Midbrain (tissue), 1 donor: ENCODE measurements at places on chromosomes 3 and 15.

GRCh38 chr3:192038726-192039125, 577.8 kb downstream of the PYDC2 start:
- no peak for DNase-seq

DNA sequence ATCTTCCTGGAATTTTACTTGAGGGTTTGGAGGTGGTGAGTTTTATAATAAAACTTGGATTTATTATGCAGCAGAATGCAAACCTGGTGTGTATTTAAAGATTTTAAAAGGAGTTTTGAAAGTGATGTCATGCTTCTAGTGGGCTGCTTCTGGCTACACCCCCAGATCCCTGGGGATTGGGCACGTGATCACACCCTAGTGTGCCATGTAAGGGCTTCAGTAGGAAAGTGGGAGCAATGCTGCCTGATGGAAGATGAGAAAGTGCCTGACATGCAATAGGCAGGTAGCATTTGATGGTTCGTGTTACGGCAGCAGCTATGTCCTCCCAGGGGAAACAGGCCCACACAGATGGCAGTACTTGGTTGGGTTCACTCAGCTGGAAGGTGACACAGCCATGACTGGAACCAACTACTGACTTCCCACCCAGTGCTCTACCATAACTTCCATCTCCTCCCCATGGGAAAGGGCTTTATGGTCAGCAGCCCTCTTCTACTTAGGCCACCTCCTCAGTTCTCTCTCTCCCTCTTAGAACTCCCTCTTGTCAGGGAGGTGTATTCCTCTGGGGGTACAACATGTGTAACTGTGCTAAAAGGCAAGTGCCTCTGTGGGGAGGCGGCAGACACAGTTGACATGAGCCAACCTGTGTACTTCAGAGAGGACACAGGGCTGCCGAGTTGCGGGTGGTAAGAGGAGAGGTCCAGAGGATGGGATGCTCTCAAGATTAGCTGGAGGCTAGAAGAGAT, 5.6 kb downstream of the ITPKA start:
- DNase-seq: no peak

- DNase-seq: no peak
Measured at GRCh38 chr3:9810433-9810770, 340 bp downstream of the TTLL3 start.

GRCh38 chr15:73244333-73244732, 124.4 kb downstream of the HCN4 start:
- DNase-seq: no peak

DNA sequence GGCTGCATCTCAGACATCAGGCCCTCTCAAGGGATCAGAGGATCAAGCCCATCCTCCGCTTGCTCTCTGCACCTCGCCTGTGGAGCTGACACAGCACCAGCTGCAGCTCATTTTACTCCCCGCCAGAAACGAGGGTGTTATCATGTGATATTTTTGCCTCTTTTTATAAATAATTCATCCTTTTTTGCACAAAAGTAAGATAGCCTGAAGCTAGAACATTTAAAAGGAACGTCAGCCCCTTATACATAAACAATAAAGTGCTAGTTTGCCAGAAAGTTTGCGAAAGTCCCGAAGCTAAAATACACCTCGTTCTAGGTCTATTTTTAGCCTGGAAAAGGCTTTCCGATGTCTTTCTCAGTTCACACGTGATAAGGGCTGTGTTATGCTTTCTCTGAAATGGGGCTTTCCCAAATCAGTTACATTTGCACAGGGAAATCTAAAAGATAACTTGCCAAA, 9.6 kb upstream of the FAM174B start:
- no peak for DNase-seq

DNA sequence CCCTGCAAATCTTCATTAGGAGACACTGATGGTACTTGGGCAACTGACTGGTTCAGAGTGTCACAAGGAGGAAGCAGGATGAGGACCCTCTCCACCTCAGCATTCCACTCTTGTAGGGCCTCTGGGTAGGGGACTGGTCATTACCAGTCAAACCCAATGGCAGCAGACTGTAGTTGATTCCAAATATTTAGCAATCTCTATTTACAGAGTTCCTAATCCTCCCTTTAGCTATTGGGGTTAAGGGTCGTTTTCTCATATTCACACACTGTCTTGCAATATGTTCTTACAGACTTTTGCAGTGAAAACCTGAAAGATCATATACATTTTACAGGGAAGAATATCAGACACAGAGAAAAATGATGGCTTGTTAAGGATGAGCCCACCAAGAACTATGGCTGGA, 397.7 kb downstream of the GAP43 start:
- no peak for DNase-seq

- no peak for DNase-seq
Measured at GRCh38 chr15:57696146-57696545, 10.4 kb upstream of the POLR2M start.

DNA sequence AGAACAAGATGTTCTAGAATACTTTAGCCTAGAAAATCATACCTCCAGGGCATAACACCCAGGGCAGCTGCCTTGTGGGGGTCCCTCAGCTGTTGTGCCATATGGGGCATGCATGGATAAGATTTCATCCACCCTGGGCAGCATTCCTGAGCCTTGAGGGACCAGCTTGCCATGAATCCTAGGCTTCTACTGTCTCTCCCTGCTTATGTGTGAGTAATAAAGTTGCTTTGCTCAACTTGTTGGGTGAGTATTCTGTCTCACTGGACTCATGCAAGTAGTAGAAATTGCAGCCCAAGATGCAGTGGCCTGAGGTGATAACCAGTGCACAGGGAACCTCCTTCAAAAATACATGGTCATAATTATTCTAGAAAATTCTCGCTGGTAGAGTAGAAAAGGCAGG, 52.1 kb upstream of the EPHB1 start:
- DNase-seq: no peak

DNA sequence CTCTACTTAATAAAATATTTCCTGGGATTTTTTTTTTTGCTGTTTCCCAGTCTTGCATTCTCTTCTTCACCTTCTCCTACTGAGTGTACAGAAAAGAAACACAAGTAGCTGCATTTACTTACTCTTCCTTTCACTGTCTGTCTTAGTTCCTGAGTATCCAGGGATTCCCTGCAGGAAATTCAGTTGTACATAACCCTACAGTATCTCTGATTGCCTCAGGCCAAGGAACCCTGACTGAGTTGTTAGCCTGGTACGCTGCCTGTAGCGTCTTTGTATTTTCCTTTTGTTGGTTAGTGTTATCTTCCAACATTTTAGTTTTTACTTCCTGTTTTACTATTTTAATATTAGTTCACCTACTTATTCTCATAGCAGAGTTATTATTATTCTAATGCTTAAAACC, 142.5 kb upstream of the ROBO1 start:
- DNase-seq: no peak

DNA sequence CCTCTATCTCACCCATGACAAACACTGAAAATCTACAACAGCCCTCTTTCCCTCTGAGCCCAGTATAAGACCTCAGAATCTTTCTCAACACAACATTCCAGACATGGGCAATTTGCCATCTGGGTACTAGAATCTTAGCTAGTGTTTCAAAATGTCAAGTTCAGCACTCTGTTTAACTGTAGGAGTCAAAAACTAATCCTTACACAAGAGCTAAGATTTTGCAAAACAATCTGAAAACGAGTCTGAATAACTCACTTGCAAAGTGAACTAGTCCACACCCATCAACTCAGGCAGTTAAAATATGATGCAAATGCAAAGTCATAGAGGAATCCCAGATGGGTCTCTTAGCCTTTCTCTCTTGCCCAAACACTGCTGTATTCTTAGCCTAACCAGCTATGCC, 67.8 kb downstream of the GPR176 start:
- DNase-seq: no peak

- DNase-seq: peak; percentile 20
Measured at GRCh38 chr15:65189102-65189740, 4.1 kb upstream of the CLPX start.

- DNase-seq: no peak
Measured at GRCh38 chr3:29760226-29760685, 479.4 kb downstream of the RBMS3 start.

GRCh38 chr3:120113128-120114116, 19.2 kb upstream of the GSK3B start:
- DNase-seq: no peak

DNA sequence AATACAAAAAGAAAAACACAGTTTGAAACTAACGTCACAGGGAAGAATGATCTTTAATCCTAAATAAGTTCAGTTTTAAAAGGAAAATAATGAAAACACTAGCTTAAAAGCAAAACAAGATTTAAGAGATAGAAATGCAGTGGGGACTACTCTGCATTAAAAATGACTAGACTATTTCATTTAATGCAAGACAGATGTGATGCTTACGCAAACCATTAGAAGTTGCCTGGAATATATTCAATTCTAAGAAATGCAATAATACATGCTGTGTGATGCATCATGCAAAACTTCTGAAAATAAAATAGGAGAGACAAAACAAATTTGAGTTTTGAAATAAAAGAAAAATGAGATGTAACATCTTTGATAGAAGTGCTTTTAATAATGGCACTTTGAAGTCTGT, 97.6 kb upstream of the STRIT1 start:
- no peak for DNase-seq

DNA sequence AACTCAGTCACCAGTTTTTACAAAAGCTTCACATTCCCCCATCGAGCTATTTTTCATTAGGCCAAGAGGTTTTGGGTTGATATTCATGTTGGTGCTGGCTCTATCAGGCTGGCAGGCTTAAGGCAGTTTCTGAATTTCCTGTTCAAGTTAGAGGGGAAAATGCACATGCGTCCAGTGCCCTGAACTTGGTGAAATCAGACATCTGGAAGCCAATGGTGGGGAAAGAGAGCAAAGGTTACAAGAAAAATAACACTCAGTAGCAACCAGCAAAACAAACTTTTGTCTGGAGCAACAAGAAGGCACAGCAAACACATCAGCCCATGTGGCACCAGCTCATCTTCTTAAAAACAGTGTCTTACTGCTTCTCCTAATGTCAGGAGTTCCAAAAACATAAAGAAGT, 155.6 kb upstream of the TSC22D2 start:
- no peak for DNase-seq

DNA sequence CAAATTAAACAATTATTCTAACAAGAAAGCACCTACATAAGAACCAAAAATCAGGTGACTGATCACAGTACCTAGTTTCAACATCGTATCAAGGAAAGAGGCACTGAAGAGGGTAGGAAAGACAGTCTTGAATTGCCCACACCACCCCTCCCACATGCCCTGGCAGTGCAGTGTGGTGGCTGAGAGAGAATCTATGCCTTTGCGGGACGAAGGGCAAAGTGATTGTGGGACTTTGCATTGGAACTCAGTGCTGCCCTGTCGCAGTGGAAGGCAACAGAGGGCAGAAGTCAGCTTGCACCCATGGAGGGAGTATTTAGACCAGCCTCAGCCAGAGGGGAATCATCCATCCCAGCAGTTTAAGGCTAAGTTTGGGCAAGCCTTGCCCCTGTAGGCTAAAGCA, 24.5 kb downstream of the NEDD4 start:
- DNase-seq: no peak

DNA sequence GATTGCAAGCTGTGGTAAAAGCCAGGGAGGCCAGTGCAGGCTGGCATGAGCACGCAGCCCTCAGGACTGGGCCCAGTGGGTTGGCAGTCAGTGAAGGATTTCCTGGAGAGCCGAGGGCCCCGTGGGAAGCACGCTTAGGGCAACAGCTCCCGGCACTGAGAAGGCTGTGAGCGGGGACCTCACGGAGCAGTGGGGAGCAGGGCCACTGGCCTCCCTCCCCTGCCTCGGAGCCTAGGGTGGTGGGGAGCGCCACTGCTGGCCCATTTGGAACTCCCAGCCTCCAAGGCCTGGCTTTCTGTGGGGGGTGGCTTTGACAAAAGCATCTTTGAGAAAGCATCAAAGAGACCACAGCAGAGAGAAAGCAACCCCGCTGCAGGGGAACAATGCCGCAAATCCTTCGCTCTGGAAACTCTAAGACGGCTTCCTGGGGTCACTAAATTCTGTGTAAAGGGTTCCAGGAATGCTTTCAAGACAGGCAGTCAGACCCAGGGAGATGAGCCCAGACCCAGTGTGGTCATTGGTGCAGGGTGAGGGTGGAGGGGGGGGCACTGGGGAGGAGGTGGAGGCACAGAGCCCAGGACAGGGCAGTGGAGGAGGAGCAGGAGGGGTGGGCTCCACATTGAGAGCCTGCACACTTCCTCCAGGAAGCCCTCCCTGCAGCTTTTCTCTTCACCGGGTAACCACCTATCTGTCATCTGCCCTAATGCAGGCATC, 9.5 kb upstream of the APBA2 start:
- peak; percentile 46 for DNase-seq

- DNase-seq: no peak
Measured at GRCh38 chr3:158419820-158420653, 151.0 kb upstream of the MLF1 start.

DNA sequence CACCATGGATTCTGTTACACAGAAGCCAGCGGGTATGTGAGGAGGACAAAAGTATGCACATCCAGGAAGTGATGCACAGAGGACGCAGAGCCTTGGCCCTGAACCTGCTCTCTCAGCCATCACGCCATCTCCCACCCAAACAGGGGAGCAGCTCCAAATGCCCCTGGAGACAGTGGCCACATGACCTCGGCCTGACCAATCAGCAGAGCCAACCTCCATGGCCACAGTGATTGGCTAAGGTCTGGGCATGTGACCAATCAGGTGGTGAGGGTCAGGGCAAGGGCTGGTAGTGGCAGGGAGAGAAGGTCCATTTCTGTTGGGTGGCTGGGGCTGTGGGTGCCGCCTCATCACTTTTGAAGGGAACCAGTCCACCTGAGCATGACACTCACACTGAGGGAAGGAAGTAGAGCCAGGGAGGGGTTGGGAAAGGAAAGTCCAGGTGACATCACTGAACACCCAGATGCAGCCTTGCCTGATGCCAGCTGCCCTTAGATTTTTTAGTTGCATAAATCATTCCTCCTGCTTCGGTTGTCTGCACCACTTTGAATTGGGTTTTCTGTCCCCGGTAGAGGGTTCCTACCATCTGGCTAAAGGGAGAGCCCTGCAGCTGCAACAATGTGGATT, 70.3 kb upstream of the IQSEC1 start:
- no peak for DNase-seq

- DNase-seq: no peak
Measured at GRCh38 chr3:102178817-102179216, 256.0 kb upstream of the ZPLD1 start.

GRCh38 chr15:95432878-95433405, 897.6 kb upstream of the NR2F2 start:
- no peak for DNase-seq

- DNase-seq: peak; percentile 89
Measured at GRCh38 chr3:97764407-97765238, at the start of gene ARL6. Gene ARL6, plus strand, starts transcription at chr3:97764758. Its CDS starts 3,350 bp downstream, at chr3:97768108.

DNA sequence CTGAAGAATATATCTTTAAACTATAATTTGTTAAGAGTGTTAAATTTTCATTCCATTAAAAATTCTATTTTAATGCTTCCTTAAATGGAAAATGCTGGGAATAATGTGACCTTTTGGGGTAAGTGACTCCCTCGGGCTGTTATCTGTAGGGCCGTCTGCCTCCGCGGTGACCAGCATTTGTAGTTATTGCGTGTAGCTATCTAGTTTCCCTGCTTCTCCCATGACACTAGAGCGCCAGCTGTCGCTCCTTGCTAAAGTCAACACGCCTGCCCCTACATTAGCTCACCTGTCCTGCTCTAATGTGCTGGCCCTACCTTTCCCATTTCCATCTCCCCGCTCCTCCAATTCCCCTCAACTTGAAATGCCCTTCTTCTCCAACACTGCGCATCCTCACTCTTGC, 12.4 kb upstream of the CHRM5 start:
- DNase-seq: no peak
